ENCODE measurements at places on chromosomes 6 and 20.

- DNase-seq, result no peak
Observed at GRCh38 chr6:4178737-4179333, 43.5 kb upstream of the ECI2 start.

- DNase-seq, result no peak
Observed at GRCh38 chr6:9507136-9507895, 907.6 kb downstream of the TFAP2A start.

DNA sequence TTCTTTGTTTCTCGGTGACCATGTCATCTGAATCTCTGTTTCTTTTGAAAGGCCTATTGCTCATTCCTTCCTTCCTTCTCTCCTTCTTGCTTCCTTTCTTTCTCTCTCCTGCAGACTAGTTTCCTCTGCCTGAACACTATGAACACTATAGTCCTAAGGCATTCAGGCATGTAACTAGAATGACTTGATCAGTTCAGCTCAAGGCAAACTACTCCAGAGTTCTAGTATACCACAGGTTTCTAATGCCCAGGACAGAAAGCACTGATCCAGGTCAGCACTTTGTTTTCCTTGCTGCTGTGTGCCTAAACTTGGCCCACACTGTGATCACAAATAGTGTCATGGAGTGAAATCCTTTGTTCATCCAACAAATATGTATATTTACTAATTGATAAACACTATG lies 324.1 kb upstream of the GJE1 start:
- no peak for DNase-seq

DNA sequence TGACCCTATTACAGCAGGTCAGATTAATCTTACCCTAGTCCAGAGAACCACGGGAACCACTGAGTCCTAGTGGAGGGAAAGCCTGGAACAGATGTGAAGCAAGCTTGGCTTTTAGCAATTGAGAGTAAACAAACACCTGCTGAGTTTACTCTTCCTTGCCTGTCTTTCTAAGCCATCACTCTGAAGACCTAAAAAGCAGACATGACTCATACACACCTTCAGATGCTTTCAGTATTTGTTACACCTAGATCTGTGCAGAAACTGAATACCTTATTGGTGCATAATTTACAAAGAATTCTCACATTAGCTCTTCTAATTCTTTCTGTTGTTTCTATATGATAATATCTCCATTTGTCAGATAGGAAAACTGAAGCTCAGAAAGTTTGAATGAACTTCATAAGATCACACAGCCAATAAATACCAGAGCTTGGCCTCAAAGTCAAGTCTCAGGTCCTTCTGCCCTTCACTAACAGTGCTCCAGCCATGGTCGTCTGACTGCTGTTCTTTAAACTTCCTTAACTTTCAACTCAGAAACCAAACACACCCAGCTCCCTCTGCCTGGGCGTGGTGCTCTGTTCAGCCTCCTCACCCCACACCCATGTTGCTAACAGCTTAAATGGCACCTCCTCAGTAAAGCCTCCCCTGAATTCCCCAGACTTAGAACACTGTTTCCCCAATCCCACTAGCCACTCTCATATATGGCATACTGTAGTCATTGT lies 8.6 kb upstream of the GABBR1 start:
- DNase-seq, result no peak

DNA sequence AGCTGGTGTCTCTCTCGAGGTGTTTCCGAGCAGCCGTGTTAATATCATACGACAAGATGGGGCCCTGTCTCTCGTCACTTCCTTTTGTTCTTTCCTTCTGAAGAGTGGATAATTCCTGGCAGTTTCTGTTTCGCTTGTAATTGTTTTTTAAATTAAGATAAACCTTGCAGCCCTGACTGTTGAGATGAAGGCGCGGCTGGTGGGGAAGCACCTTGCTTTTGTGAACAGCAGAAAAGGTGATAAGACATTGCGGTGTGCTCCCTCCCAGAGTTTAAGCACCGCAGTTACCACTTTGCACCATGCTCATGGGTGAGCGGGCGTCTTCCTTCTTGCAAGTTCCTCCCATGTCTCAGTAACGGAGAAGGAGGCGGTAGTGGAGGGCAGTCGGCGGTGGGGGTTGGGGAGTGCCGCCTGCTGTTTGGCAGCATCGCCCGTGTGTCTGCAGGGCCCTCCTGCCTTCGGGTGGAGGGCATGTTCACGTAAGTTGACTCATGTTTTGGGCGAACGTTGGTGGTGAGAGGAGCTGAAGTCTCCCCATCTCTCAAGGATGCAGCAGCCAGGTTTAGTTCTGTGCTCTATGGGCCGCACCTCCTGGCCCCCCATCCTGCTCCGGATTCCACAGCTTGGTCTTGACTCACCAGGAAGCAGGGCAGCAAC lies 345.9 kb downstream of the TAF4 start:
- no peak for DNase-seq

- no peak for DNase-seq
Observed at GRCh38 chr20:4897600-4897999, 103.7 kb downstream of the SLC23A2 start.

- DNase-seq, result no peak
Observed at GRCh38 chr6:11425876-11426275, 111.7 kb upstream of the TMEM170B start.

GRCh38 chr20:41359541-41360011 lies 7.0 kb downstream of the EMILIN3 start:
- DNase-seq, result no peak

GRCh38 chr20:50153500-50154377 lies at the start of gene PEDS1:
TSS of gene PEDS1 (minus strand) at chr20:50153723. CDS start at chr20:50153637, 86 bp downstream.
- DNase-seq, result peak; percentile 95

DNA sequence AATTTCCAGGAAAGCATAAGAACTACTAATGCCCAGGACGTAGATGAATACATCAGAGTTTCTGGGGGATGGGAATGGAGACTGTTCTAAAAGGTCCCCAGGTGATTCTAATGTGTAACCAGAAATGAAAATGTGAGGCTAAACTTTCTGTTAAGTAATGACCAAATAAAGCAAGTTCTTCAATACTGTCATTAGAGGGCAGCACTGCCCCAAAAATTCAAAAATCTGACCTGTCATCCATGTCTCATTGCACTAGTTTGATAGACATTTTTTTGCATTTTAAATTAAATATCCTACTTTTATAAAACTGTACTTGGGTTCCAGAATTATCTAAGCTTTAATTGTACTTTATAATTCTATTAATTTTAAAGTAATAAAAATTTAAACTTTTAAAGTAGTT lies 94.9 kb downstream of the RFX6 start:
- no peak for DNase-seq

Data from glutamatergic neuron (in vitro differentiated cells).